ENCODE measurements at places on chromosomes 3 and 15.

GRCh38 chr15:98150536-98150935 lies 190.0 kb downstream of the ARRDC4 start:
- DNase-seq = no peak

GRCh38 chr3:172224560-172225214 lies 185.3 kb downstream of the FNDC3B start:
- DNase-seq = no peak

GRCh38 chr15:76433798-76434400 lies 97.3 kb downstream of the ISL2 start:
- no peak for DNase-seq

- no peak for DNase-seq
Measured at GRCh38 chr15:99131441-99132023, 26.7 kb downstream of the SYNM start.

DNA sequence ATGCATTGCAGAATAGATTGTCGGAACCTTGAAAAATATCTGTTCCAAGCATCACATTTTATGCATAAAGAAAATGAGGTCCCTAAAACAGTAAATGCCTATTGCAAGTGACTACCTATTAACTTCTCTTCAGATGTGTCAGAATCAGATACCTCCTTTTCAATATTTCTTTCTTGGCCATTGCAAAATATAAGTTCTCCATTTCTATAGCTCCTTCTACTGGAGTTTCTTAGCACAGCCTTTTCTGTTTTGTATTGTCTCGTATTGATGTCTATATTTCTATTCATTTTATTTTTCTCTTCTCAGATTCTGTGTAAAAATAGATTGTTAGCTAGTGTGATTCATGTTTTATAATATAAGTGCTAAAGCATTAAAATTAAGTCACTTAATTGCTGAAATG lies 63.4 kb downstream of the PPARG start:
- no peak for DNase-seq

DNA sequence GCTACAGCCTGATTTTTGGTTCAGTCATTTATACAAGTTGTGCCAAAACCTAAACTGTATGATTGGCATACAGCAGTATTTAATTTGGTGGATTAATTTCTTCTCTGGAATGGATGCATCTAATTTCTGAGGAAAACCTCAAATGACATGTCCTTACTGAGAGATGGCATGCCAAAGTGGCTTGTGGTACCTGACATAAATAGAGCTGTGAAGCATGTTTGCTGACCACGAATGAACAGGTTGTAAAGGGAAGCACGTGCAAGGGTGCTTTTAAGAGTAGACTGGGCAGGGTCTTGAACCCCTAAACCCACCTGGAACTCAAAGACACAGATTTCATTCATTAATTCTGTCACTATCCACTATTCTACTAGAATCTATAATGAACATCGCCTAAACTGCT lies 77.2 kb downstream of the TP63 start:
- no peak for DNase-seq

- no peak for DNase-seq
Measured at GRCh38 chr3:4720316-4721075, 227.3 kb downstream of the ITPR1 start.

DNA sequence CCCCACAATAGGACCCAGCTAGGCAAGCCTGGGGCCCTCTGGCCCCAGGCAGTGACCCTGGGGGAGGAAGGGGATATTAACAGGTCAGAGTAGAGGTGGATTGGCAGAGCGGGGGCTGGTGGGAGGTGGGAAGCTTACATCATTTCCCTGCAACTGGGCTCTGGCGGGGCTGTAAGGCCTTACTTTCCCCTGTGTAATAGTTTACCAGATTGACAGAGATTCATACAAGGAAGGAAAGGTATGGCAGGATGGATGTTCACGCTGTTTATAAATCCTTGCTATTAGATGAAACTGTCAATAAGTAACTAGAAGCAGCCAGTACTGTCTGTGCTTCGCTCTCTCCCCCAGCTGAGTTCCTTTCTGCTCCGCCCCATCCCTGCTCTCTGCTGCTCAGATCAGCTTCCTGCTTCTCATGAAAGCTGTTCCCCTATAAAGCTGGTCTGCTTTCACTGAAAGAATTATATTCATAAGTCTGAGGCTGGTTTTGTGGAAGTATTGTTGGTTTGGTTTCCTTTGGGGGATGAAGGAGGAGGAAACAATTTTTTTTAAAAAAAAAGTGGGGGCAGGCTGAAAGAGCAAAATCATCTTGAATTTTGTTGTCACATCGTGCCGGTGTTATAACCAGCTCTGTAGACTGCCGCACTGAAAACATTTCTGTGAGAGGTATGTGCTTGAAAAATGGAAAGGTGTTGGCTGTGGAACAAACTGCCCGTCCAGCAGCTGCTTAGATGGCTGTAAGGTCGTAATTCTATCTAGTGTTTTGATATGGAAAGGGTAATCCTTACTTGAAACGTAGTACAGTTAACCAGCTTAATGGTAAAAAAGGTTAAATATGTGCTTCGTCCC lies 76.4 kb downstream of the BBX start:
- DNase-seq = no peak

- no peak for DNase-seq
Measured at GRCh38 chr15:42053914-42054313, 33.1 kb upstream of the PLA2G4E start.

- no peak for DNase-seq
Measured at GRCh38 chr15:52224211-52224610, 33.0 kb upstream of the GNB5 start.

GRCh38 chr3:14157951-14158350 lies 20.4 kb downstream of the XPC start:
- no peak for DNase-seq

DNA sequence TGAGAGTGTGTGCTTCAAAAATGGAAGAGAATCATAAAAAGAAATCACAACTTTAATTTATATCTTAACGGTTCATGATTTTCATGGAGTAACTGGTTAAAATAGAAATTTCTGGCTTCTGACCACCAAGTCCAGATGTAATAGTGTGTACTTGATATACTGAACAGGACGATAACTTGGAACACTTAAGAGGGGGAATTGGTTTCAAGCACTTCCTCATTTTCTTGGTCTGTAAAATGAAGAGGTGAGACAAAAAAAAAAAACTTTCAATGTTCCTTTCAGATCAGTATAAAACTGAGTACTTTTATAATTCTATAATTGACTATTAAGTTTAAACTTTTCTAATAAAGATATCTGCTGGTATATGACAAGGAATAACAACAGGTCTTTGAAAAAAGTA lies 64.0 kb upstream of the TRA2B start:
- no peak for DNase-seq

DNA sequence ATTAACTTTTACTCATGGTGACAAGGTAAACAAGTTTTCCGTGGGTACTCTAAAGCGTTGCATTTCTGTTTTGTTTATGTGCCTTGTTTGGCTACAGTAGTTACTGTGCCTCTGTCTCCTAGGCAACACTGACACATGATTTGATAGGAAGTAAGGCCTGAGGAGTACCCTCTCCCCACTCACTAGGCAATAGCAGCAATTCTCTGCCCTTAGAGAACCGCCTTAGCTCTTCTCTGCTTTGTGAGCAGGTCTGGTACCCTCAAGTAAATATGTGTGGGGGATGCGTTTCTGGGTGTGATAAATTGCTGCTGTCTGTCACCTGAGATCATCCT lies at the start of gene IL5RA:
TSS of gene IL5RA (minus strand) at position 76 of the 332 bp plus-strand sequence. CDS start 5,390 bp downstream, outside the sequence.
- DNase-seq = no peak

DNA sequence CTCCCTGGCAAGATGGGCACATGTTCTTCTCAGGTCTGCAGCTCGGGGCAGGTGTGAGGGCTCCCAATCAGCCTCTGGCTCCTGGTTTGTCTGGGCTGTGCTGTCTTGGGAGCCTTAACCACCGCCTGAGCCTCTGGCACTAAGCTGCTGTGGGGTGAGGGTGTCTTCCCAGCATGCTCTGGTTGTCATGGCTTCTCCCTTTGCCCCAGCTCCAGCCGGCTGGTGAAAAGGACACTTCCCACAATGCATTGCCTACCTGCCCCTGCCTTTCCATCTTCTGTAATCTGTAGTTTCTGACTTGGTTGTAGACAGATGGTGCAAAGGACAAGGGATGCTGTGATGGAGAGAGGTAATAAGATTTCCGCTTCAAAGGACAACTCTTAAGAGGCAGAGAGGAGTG lies 295.3 kb downstream of the TLE3 start:
- no peak for DNase-seq

DNA sequence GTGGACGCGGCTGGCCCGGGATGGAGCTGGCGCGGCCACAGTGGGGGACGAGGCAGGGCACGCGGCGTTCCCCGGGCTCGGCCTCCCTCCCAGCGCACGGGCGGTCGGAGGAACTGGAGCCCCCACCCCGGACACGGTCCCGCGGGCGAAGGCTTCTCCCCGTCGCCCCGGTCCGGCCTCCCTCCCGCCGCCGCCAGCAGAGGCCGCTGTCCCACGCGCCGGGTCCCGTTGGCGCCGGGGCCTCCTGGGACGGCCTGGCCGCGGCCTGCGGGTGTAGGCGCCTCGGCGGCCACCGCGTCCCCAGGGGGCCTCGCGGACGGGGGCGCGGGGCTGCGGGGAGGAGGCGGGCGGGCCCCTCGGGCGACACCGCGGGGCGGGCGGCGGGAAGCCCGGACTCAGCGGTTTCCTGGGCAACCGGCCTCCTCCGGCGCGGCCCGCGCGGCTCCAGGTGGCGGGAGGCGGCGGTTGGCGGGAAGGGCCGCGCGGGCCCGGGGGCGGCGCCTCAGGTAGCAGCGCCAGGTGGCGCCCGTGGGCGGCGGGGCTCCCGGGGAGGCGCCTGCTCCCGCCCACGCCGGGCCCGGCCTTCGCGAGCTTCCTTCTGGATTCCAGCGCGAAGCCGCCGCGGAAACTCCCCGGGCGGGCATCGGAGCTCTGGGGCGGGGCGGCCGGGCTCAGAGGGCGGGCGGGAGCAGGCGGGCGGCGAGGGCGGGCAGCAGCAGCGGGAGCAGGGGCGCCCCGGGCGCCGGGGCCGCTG lies 26.7 kb downstream of the MELTF start:
- DNase-seq = peak; percentile 72

- no peak for DNase-seq
Measured at GRCh38 chr15:48533982-48534381, 111.5 kb downstream of the FBN1 start.

GRCh38 chr3:62167566-62168262 lies 205.6 kb downstream of the FEZF2 start:
- DNase-seq = no peak

DNA sequence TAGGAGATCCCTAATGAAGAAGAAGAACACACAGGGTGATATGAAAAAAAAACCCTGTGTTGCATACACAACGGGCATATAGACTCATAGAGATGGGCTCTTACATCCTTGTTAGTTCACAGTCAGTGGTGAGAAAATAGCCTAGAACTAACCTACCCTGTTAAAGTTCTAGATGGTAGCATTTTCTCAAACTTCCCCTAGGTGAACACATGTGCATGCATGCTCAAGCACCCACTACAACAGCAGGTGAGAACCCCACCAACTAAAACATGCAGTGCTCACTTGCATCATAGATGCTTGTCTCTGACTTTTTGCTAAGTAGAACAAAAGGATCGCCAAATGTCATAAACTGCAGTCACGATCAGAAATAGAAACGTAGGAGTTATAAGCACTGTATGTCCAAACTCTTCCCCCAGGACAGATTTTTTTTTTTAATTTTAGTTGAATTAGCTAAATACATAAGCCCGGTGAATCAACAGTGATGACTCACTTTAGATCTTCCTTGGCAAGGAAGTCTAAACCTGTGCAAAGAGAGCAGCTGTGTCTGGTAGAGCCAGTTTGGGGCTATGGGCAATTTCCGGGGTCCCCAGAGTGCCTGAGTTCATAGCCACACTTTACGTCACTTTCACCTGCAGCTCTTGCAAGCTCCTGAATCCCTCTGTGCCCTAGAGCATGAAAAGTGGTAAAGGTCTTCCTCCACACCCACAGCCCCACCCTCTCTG lies 96.2 kb upstream of the SEMA6D start:
- DNase-seq = no peak

GRCh38 chr3:100440895-100441294 lies 39.6 kb downstream of the LNP1 start:
- no peak for DNase-seq

DNA sequence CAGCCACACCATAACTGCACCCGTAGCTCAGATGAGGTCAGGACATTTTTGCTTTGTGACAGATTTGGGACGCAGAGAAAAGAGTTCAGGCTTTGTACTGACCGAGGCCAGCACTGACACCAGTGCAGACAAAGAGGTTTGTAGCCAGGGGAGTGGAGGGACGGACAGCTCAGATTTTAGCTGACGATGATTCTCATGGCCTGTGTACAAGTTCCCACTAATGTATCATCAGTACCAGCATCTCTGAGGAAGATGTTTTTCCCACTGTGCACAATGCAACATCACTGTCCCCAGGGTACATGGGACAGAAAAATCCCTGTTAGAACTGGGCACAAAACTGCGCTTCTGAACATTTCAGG lies 112.7 kb downstream of the SLCO3A1 start:
- no peak for DNase-seq

- DNase-seq = no peak
Measured at GRCh38 chr15:49439678-49440395, 16.8 kb downstream of the FGF7 start.

- DNase-seq = no peak
Measured at GRCh38 chr3:32283304-32283703, 44.8 kb downstream of the CMTM8 start.

DNA sequence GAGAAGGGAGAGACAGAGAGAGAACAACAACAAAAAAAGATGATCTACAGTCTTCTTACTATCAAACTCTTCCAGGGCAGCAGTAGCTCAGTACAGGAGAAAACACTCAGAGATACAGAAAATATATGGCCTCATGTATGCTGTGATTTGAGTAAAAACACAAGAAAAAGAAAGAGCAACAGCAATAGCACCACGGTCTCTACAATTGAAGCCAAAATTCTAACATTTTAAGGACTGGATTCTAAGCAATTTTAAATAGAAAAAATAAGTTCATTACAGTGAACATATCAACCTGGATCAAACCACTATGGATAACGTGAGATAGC lies 43.5 kb upstream of the ALCAM start:
- no peak for DNase-seq

- no peak for DNase-seq
Measured at GRCh38 chr15:74444106-74445062, 10.6 kb upstream of the SEMA7A start.

DNA sequence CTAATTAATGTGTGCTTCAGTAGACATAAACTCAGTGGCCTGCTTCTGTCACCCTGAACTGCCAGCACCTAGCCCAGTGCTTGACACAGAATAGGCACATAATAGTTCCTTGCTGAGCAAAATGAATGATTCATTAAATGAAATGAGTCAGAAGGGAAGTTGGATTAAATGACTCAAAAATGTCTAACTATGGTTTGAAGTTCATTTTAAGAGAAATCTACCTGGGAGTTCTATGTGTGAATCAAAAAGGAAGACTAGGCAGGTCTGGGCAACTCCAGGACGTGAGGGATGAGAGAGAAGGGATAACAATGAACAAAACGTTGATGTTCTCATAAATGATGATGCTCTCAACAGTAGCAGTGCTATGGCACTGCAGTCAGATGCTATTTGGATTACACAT lies 175.0 kb downstream of the CFAP20DC start:
- no peak for DNase-seq

DNA sequence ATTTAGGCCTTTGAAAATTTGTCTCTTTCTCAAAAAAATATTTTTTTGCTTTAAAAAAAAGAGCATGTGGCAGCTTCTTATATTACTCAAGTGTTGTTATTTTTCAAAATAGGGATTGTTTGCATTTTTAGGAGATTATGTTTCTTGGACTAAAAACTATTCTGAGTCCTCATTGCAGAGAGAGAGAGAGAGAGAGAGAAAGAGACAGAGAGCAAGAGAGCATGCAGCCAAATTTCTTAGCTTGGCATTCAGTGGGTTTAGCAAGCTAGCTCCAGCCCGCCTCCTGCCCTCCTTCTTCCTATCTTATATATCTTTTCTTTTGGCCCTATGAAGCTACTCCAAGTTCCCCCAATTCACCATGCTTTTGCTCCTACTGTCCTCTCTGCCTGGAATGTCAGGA lies 55.7 kb downstream of the CEMIP start:
- DNase-seq = no peak

- DNase-seq = peak; percentile 35
Measured at GRCh38 chr15:75042730-75043508, 19.5 kb downstream of the PPCDC start.
